ENCODE measurements at places on chromosomes 2 and 18. TPM values are rescaled to one million over a fixed set of nuclear protein-coding genes. Genes with fewer than 3 reads are reported as not detected.

PPP3R1 gene
- 20.3 TPM for total RNA-seq

CABYR gene
- 2.5 TPM for total RNA-seq

SIX2 gene
- total RNA-seq = not detected

BIN1 gene
- 2.2 TPM for total RNA-seq

RUFY4 gene
- not detected for total RNA-seq

LYPD1 gene
- total RNA-seq = 28.8 TPM

ALPP gene
- not detected for total RNA-seq

TMEM37 gene
- not detected for total RNA-seq

ARHGAP28 gene
- 1.8 TPM for total RNA-seq

LRRTM1 gene
- total RNA-seq = not detected

CAPN14 gene
- 0.24 TPM for total RNA-seq
